Hematopoietic multipotent progenitor cell (in vitro differentiated cells): ENCODE measurements at places on chromosomes 6 and 20.

- no peak for DNase-seq
Observed at GRCh38 chr20:15265581-15266309, 928.3 kb upstream of the FLRT3 start.

DNA sequence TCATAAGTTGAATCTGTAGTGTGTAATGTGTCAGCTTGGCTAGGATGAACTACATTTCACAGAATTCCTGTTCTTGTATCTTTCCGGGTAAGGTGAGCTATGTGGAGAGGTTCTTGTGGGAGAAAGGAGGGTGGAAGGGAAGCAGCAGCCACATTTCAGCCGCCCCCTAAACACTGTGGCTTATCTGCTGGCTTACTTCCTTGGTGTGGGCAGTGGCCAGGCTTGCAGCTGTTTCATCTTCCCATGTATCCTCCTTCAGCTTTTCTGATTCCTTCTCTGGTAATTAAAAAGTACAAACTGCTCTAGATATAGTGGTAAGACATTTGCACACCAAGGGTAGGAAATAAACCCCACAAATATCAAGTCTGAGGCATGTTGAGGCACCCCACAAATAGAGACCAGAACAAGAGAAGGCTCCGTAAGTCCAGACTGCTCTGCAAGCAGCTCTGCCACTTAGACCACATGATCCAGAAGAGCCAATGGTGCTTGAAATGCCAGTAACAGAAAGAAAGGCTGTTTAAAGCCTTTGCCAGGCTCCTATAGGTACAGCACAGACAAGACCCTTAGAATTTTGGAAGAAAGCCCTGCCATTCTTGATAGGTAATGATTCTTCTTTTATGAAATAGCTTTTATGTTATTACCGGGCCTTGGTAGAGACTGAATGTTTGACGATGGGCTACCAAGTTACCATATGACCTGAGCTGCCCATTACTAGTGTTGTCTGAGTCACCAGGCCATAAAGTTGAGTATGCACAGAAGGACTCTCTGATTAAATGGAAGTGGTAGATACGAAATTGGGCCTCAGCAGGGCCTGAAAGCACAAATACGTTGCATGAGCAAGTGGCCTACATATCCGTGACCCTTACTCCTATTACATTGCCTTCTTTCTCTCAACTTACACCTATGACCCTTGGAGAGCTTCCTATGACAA is 215.0 kb upstream of the SGK1 start:
- DNase-seq: no peak

DNA sequence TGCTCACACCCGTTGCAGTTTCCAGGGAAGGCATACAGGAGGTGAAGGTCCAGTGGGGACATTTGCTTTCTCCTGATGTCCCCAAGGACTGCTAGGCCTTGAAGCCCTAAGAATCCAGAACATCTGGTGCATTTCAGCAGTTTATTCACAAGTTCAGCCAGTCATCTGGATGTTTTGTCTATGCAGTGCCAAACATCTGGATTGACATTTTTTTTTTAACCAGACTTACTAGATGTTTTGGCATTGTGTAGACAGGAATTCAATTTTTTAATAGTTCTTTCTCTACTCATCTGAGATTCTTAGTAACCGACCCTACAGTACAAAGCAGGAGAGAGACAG is 256.2 kb downstream of the CLIC5 start:
- DNase-seq: no peak

- DNase-seq: no peak
Observed at GRCh38 chr20:57792386-57793080, 82.7 kb upstream of the PMEPA1 start.

DNA sequence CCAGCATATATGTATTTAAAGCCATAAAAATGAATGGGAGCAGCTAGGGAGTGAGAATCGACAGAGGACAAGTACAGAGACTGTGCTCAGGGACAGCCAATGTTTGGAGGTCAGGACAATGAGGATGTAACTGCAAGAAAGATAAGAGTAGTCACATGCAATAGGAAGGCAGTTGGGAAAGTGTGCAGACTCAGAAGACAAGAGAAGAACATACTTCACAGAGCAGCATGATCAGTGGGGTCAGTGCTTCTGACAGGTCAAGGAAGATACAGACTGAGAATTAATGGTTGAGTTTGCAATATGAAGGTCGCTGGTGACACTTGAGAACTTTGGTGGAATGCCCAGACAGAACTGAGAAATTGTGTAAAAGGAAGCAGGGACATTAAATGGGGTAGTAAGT is 25.1 kb downstream of the PLAGL1 start:
- DNase-seq: no peak

DNA sequence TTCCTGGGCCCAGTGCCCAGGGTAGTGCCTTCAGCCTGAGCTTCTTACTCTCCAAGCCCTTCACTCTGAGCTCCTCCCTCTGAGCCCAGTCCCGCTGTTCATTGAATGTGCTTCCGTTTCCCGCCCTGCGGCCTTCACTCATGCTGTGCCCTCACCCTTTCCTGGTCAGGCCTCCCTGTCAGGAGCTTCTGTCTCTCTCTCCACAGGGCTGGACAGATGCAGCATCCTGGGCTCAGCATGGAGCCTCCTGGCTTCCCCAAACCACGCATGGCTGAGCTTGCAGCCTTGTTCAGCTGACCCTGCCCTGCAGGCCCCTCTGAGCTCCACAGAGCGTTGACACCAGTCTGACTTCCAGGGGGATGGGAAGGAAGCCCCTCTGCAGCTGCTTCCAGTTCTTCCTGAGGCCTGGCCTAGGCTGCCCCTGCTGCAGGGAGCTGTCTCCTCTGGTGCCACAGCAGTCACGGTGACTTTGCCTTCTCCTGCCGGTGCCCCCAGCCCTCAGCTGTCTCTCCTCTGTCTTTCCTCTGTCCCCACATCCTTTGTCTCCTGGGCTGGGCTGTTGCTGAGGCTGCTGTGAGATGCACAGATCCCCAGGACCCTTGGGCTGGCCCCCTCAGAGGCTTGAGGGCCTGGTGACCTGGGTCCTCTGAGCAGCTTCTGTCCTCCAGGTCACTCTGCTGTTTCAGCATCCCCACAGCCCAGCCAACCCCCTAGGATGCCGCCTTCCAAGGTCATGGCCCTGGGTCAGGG is 7.9 kb upstream of the MYT1 start:
- DNase-seq: no peak

- peak; percentile 27 for DNase-seq
Observed at GRCh38 chr6:144215402-144215931, 65.2 kb downstream of the STX11 start.

DNA sequence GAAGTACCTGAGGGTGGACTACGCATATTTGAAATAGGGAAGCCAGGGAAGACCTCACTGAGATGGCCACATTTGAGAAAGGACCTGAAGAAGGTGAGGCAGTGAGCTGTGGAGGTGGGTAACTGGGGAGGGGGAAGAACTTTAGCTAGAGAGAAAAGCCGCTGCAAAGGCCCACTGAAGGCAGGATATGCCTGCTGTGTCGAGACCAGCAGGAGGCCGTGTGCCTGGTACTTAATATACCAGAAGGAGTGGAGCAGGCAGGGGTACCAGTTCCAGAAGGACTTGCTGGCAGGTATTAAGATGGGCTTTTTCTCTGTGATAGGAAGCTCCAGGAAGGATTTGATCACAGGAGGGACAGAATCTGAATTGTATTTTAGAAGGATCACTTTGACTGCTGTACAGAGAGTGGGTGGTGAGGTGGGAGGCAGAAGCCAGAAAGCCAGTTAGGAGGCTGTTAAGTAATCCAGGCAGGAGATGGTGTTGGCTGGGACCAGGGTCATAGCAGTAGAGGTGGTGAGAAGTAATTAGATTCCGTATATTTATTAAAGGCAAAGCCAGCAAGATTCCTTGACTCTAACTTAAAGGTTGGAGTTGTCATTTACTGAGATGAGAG is 54.2 kb upstream of the FANCE start:
- no peak for DNase-seq

- no peak for DNase-seq
Observed at GRCh38 chr6:49504666-49505065, 4.9 kb downstream of the GLYATL3 start.

GRCh38 chr20:40797425-40797824 is 108.4 kb upstream of the MAFB start:
- DNase-seq: no peak

GRCh38 chr6:43885399-43886066 is 115.5 kb downstream of the VEGFA start:
- no peak for DNase-seq

DNA sequence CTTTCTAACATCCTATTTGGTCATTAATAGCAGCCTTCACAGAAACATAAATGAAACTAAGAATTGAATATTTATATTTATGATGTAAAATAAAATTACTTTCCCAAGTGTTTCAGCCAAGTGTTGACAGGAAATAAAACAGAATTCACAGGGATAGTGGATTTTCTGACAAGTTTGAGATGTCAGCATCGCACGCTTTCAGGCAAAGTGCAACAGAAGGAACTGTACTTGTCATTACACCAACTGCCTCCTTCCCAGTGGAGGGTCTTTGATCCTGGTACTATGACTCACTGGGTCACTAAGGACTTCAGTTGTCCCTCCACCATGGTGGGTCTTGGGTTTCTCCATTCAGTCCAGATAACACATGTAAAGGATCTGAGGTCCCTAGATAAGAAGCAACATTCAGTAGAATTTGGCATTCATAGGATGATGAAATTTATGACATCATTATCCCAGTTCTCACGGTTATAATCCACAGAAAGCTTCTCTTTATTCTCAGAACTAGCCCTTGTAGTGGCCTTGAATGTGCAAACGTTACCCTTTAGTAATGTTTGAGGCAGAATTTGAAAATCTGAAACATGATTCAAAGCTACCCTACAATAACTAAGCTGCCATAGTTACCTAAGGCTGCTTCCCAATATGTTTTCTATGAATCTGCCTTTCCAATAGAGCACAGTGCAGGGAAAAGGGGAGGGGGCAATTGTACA is 3.8 kb upstream of the TNFAIP3 start:
- DNase-seq: no peak

- no peak for DNase-seq
Observed at GRCh38 chr6:109299776-109300564, 82.3 kb downstream of the CD164 start.

DNA sequence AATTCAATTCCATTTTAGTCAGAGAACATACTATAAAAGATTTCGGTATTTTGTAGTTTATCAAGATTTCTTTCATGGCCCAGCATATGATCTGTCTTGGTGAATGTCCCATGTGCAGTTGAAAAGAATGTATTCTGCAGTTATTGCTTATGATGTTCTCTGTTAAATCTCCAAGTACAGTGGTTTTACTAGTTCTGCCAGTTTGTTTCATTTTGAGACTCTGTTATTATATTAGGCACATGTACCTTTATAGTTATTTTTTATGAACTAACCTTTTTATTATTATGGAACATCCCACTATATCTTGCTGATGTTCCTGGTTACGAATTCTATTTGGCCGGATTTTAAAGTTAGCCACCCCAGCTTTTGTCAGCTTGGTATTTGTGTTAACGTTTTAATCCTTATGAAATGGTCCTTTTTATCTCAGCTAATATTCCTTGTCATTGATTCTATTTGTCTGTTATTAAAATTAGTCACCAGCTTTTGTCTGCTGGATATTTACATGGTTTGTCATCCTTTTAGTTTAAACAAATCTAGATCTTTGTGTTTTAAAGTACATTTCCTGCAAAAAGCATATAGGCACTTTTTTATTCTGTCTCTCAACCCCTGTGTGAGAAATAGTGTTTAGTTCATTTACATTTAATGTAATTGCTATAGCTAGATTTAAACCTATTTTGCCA is 48.9 kb downstream of the VTA1 start:
- no peak for DNase-seq

GRCh38 chr6:42239736-42240375 is 22.2 kb upstream of the MRPS10 start:
- no peak for DNase-seq

DNA sequence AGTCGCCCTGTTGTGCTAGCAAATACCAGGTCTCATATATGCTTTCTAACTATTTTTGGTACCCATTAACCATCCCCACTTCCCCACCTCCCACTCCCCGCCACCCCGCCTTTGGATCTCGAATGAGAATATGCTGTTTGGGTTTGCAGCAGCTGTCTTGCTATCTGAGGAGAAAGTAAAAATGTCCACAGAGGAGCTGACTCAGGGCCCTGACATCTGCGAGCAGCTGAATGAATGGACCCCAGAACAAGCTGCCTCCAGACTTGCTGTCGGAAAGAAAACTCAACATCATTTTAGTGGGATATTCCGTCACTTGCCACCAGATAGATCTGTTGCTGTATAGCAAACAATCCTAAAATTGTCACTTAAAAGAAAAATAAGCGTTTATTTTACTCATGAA is 103.7 kb downstream of the LINC00237 start:
- DNase-seq: no peak

- no peak for DNase-seq
Observed at GRCh38 chr20:49447946-49448809, 34.3 kb downstream of the KCNB1 start.

DNA sequence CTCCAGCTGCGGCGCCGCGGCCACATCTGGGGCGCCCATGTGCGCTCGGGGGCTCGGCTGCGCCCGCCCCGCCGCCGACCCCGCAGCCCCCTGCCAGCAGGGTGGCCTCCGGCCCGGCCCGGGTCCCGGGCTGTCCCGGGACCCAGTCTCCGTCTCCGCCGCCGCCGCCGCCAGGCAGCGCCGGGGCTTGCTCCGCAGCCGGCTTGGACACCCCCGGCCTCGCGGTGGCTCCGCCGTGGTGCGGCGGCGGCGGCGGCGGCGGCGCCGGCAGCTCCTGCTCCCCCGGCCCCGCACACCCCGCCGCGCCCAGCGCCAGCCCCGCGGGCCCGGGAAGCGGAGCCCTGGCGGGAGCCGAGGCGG is 219 bp downstream of the ISM1 start:
- DNase-seq: no peak

- no peak for DNase-seq
Observed at GRCh38 chr6:141261016-141261671, 871.6 kb upstream of the GJE1 start.

GRCh38 chr6:124765280-124765679 is 197.0 kb upstream of the RNF217 start:
- no peak for DNase-seq

DNA sequence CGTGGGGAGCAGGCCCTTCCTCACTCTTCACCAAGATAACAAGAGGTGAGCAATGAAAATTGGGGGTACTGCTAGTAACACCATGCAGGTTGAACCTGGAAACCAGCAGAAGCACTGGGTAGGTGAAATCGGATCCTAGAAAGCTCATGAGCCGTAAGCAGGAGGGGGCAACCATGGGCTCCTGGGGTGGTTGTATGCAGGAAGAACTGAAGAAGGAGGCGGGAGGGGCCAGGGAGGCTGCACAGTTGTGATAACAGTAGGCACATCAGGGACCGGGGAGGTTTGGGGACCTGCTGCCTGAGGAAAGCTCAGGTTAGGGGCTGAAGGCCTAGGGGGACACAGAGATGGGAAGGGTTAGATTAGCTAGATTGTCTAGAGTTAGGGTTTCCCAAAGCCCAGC is 5.6 kb upstream of the LY6G5C start:
- no peak for DNase-seq

DNA sequence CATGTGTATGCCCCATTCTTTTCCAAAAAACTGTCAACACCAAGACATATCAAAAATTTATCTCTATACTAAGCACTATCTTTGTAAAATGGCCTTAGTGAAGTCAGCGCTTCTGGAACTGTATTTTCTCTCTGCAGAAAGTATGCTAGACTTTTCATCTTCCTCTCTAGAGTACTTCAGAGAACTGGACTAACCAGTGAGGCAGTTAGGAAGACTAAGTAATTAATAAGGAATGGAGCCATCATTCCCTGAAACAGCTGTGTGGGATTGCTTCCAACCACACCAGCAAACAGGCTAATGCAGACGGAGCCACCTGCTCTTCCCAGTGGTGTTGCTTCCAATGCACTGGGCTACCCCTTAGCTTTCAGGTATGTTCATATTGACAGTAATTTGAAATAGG is 169.1 kb upstream of the FUT9 start:
- no peak for DNase-seq

- DNase-seq: no peak
Observed at GRCh38 chr6:12459945-12460661, 169.9 kb downstream of the EDN1 start.

GRCh38 chr6:168625602-168626001 is 184.6 kb downstream of the SMOC2 start:
- DNase-seq: no peak
